ENCODE measurements at places on chromosomes 7 and 10.
A peak's percentile ranks its signal among the peaks of the same experiment; 100 is the strongest.

GRCh38 chr7:41918597-41918996 is 215.7 kb upstream of the INHBA start:
- DNase-seq: no peak

DNA sequence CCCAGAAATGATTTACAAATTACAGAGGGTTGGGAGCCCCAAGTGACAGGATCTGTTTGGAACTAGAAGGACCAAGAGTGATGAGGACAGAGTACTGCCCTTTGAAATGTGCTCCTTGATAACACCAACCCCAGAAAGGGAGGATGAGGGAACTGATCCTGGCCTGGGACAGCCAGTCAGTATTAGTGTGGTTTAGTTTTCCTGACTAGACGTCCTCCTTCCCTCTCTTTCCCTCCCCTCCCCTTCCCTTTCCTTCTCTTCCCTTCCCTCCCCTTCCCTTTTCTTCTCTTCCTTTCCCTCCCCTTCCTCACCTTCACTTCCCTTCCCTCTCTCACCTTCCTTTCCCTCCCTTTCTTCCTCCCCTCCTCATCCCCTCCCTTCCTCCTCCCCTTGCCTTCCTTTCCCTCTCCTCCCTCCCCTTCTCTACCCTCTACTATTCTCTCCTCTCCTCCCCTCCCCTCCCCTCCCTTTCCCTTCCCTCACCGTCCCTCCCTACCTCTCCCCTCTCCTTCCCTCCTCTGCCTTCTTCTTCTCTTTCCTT is 31.0 kb upstream of the BICC1 start:
- no peak for DNase-seq

- no peak for DNase-seq
These were observed 18.6 kb upstream of the VCL start for GRCh38 chr10:73979141-73979808.

GRCh38 chr7:159040146-159040545 is 104.5 kb downstream of the VIPR2 start:
- DNase-seq: no peak

- no peak for DNase-seq
These were observed 146.0 kb upstream of the GNAI1 start for GRCh38 chr7:79988653-79989052.

GRCh38 chr10:98481404-98481945 is 34.7 kb upstream of the HPS1 start:
- no peak for DNase-seq

DNA sequence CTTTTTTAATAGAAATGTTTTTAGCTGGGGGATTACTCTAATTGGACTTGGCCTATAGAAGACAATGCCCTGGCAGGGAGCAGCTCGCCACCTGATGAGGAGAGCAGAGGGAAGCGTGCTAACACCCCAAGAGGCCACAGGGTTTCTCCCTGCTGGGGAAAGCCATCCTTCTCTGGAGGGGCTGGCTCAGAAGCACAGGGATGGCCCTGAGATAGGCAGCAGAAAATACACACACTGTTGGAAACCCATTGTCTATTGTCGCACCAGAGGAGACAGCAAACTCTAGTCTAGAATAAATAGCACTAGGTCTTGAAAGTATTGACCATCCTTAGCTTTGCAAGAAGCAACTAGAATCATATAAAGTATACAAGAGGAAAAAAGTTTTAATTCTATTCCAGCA is 5.4 kb downstream of the COBL start:
- DNase-seq: no peak

GRCh38 chr7:66352071-66352470 is 146.9 kb downstream of the TPST1 start:
- DNase-seq: peak; percentile 17

DNA sequence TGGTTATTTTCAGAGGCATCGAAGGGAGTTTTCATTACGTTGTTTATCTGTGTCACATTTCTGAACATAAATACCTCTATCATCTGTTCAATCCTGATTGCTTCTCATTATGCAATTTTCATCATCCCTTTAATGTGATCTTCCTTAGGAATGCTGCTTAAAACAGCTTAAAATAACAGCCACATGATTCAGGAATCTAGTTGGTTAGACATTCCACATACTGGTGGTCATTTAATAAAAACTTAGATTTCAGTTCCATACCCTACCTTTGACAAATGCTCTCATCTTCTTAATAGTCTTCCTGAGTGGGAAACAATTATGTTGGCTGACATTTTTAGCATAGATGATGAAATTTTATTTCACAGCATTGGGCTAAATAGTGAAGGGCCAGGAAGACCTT is 191.3 kb upstream of the CDCA7L start:
- no peak for DNase-seq

DNA sequence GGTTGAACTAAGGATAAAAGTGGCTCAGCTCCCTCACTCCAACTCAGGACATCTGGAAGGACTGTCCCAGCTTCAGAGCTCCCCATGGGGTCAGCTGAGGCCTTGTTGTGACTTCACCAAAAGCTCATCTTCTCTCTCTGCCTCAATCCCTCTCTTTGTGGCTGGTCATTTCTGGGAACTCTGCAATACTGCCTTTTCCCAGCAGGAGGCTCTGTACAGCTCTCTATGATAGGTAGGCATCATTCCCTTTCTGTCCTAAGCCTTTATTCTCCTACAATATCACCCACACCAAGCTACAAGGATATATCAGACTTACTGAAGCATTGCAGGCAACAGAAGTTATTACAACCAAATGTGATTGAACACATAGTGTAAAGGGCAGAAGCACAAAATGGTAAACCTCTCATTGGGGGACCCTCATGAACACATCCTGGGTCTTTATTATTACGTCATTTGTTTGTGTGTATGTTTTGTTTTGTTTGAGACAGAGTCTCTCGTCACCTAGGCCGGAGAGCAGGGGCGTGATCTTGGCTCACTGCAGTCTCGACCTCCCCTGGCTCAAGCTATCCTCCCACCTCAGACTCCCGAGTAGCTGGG is 36.7 kb upstream of the PRPS1L1 start:
- DNase-seq: no peak

DNA sequence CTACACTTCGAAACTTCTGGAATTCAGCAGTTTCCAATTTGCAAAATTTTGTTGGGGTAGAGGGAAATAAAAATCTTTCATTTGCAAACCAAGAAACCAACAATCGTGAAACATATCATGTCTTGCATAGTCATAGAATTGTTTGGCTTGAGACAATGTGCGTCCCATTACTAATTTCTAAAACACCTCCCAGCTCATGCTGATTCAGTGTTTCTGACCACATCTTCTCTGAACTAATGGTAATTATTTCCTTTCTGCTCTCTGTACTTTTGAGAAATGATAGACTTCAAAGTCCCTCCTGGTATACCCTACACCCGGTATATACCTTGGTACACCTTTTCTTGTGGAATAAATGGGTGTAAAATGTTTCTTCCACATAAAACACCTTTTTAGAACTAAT is 41.8 kb upstream of the TSPAN13 start:
- DNase-seq: no peak

- peak; percentile 48 for DNase-seq
These were observed 5.8 kb downstream of the CLCN1 start for GRCh38 chr7:143321734-143322133.

DNA sequence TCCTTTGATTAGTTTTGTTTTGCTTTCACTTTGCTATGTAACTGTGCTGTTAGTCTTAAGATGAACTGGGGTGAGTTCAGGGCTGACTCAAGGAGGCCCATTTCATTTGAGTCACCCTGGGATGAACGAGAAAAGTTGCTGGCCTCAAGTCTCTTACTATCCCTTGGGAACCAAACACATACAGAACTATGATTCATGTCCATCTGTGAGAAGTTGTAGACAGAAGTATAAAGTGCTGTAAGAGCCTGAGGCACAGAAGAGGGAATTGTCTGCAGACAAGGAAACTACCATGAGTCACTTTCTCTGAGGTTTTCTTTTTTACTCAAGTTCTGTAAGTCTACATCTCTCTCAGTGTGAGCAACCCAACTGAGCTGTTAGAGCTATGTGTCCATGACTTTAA is 179.8 kb upstream of the CSTF2T start:
- no peak for DNase-seq

- no peak for DNase-seq
These were observed 563.6 kb downstream of the SUGCT start for GRCh38 chr7:40698214-40698920.

- no peak for DNase-seq
These were observed 126.0 kb downstream of the SGMS1 start for GRCh38 chr10:50497758-50498157.

DNA sequence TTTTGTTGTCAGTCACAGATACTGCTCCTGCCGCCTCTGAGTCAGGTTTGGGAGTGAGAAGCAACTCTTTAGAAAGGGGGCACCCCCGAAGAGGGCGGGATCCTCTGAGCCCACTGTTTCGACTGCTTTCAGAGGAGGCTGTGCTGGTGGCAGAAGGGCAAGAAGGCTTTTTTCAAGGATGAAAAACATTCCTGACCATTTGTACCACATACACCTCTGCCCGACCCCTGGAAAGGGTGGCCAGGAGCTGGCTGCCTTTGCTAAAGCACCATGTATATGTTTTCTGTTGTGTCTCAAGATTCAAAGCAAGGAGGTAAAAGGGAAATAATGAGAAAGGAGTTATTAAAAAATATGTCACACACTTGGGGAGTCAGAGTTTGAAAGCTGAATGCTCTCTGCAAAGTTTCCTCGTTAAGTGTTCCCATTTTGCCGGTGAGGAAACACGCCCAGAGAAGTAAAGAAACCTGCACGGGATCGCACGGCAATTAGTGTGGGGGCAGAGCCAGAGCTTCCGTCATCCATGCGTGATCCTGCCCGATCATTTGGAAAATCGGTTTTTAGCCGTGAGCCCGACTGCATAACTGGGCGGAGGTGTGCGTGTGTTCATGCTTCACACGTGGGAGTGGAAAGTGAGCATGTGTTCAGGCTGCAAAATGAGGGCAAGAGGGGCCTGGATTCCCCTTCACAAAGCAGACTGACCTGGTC is 163.2 kb downstream of the ADAM12 start:
- DNase-seq: no peak

DNA sequence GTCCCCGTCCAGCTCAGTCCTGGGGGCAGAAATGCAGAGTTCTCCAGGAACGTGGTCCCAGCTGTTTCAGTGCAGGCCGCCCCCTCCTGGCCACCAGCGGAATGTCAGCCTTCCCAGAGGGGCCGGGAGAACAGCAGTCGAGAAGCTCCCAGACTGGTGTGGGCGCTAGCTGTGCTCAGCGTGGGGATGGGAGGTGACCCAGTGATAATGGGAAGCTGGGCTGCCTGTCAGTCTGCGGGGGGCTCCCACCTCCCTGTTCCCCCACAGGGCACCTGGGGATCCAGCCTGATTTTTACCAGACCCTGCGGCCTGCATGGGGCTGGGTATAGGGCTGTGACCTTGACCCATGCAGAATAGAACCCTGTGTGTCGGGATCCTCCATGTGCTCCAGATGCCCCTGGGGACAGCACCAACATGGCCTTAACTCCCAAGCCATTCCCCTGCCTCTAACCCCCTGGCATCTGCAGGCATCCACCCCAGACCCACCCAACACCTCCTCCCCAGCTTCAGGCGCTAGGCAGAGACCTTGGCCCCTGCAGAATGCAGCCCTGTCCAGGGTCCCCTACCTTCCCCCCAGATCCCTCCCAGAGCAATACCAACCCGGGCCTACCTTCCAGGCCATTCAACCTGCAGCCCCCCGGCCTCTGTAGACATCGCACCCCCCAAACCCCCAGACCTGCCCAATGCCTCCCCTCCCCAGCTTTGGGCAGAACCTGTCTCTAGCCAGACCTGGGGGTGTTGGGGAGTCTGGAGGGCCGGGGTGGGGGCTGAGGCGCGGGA is 880 bp upstream of the ELN start:
- DNase-seq: peak; percentile 24

GRCh38 chr7:111168182-111168581 is 77.3 kb downstream of the LRRN3 start:
- DNase-seq: no peak

- peak; percentile 77 for DNase-seq
These were observed 1.9 kb downstream of the HIPK2 start for GRCh38 chr7:139775829-139776266.

DNA sequence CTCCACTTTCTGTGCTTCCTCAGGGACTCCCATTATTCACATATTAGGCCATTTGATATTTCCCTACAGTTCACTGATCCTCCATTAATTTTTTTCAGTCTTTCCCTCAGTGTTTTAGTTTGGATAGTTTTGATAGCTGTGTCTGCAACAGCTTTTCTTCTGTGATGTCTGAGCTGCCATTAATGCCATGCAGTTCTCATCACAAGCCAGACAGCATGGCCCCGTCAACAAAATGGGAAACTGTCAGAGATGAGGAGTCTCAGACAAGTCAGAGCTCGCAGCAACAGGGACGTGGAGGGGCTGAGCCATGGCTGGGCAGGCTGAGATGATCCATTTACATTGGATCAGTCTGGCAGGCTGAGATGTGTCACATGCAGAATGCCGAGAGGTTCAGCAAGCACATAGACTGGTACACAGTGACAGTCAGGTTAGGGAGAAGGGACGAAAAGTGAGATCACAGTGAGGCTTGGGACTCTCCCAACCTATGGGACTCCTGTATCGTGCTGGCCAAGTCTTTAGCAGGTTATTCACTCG is 65.4 kb downstream of the NPS start:
- DNase-seq: no peak

- DNase-seq: no peak
These were observed 42.5 kb downstream of the NOD1 start for GRCh38 chr7:30436046-30436445.

DNA sequence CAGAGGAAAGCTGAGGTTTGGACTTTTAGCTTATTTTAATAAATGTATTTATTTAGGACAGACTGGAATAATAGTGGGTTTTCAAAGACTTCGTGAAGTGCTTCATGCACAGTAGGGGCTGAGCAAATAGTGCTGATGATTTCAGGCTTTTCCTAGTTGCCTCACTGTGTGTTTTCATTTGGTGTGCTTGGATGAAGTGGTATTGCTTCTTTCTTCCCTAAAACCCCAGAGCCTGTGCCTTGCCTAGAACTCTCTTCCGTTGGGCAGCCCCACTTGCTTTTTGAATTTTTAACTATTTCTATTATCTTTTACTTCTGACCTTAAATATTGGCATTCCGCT is 49.6 kb downstream of the ARID5B start:
- DNase-seq: no peak

DNA sequence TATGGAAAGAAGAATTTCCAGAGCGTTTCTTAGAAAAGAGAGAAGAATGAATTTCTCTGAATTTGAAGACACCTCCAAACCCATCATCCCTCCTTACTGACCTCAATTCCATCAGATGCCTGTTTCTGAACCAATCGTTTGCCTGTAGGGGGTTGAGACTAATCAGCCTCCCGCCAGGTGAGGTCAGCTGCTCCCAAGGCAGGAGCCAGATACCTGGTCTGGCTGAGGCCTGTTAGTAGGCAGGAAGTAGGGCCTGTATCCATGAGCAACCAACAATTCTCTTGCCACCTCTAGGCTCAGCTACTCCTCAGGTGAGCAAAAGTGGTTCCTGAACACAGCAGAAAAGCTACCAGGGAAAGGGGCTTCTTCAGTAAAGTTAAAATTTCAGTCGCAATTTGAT is 50.3 kb downstream of the HTR5A start:
- no peak for DNase-seq

- no peak for DNase-seq
These were observed 5.8 kb upstream of the STAMBPL1 start for GRCh38 chr10:88874281-88874680.
